Right forelimb (tissue), 1 donor: ENCODE measurements at places on chromosomes 16 and 17.
A peak's percentile ranks its signal among the peaks of the same experiment; 100 is the strongest.

GRCh38 chr17:78304549-78305037 is 55.3 kb downstream of the SOCS3 start:
- no peak for DNase-seq

DNA sequence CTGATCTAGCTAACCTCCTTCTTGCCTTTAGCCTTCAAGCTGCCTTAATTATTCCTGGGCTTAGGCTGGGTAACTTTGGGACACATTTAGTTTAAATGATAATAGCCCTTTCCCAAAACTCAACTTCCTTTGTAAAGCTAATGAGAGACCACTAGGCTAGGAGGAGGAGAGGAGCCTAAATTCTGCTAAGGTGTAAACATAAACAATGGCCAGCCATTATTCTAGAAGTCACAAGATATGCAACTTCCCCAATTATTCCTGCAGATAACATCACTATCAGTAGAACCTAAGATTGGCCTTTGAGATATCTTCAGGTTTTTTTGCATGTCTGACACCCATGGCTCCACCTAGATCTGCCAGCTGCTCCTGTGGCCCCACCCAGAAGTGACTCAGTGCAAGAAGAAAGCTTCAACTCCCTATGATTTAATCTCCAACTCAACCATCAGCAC is 131.2 kb upstream of the FAM20A start:
- DNase-seq = no peak

DNA sequence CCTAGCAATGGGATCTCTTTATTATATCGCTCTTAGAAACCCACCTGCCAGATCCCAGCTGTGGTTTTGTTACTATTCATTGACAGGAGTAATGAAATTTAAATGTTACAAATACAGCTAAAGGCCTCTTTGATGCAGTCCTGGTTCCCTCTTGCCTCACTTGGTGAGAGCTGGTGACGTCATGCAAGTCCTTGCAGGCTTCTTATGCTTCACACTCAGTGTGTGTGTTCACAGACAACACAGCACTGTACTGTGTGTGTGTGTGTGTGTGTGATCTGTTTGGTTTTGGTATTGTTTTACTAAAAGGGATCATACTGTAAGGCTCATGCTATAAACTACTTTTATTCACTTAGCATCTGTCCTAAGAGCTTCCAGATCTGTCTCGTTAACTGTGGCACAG is 75.0 kb downstream of the USP22 start:
- DNase-seq = no peak

DNA sequence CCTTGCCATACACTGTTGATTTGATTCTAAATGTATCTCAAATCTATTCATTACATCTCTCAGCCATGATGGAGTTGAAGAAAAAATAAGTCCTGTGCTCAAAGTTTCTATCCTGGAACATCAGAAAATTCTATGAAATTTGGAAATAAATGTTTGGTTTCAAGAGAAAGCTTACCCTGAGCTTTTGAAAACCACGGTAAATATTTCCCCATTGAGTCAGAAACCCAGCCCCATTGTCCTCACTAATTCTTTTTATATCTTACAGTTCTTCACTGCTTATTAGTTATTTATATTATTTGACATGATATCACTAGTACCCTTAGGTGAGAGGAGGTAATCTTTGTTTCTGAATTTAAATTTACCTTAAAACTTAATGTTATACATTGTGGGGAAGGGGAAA is 128.5 kb downstream of the MRTFB start:
- no peak for DNase-seq

- DNase-seq = no peak
Observed at GRCh38 chr16:50856991-50857390, 115.1 kb downstream of the CYLD start.

DNA sequence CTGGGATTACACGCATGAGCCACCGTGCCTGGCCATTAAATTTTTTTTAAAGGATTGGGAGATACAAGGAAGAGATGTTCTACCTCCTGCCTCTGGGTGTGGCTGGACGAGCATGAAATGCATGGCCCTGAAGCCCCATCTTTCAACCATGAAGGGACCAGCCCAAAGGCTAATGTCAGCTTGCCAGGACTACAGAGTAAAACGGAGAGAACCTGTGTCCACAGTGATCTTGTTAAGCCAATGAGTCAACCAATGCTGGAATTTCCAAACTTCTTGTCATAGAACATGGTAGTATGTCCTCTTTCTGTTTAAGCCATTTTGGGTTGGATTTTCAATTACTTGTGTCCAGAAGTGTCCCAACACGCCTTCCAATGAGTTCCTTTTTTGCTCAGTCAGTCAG is 71.3 kb downstream of the RTN4RL1 start:
- no peak for DNase-seq

DNA sequence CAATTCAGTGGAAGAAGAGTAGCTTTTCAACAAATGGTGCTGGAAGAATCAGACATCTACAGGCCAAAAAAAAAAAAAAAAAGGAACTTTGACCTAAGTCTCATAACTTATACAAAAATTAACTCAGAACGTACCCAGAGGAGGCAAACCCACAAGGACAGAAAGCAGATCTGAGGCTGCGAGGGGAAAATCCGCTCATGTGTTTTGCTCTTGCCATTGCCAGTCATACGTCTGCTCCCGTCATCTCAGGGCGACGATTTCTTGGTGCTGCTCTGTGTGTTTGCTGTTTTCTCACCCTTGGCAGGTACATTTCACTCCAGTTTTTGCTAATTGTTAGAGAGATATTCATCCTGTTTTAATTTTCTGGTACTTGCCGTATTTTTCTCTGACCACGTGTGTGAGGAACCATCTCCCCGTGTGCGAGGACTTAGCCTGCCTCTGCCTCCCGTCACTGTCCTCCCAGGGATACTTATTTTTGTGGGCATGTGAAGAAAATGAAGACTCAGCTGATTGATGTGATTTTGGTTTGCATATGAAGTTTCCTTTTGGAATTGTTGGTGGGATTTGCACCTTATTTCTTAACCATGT is 33.4 kb upstream of the ACSF3 start:
- DNase-seq = no peak

DNA sequence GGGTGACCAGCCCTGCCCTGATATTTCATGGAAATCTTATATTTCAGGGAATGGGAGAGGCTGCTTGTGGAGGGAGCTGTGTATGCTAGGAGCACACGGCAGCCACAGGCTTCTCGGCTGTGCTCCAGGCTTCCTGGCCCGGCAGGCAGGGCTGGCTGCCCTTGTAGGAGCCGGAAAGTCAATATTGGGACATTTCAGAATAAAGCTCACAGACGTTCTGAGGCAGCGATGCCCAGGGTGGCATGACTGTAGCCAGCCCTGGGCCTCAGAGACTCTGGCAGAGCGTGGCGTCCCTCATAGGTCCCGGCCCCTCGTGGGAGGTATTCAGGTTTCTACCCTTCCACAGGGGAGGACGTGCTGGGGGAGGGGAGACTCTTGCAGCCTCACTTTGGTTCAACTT is 65.7 kb downstream of the BANP start:
- no peak for DNase-seq

GRCh38 chr17:58344791-58345157 is 7.2 kb downstream of the SUPT4H1 start:
- DNase-seq = no peak

DNA sequence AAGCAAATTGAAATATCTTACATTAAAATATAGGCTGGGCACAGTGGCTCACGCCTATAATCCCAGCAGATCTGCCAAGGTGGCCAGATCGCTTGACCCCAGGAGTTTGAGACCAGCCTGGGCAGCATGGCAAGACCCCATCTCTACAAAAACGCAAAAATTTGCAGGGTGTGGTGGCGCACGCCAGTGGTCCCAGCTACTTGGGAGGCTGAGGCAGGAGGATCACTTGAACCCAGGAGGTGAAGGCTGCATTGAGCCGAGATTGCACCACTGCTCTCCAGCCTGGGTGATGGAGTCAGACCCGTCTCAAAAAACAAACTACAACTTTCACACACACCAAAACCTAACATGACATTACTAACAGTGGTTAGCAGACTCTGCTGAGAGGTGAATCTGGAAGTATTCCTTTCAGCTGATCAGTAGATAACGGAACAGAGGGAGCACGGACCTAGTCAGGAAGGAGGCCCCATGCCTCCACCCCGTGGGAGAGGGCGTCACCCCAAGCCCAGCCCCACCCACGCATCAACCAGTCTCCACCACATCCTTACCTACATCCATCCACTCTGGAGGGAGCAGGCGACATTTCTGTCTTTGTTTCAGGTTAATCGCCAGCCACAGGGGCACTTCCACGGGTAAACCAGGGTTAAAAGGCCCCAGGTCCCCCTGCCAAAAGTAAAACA is 1.7 kb downstream of the GINS2 start:
- no peak for DNase-seq

DNA sequence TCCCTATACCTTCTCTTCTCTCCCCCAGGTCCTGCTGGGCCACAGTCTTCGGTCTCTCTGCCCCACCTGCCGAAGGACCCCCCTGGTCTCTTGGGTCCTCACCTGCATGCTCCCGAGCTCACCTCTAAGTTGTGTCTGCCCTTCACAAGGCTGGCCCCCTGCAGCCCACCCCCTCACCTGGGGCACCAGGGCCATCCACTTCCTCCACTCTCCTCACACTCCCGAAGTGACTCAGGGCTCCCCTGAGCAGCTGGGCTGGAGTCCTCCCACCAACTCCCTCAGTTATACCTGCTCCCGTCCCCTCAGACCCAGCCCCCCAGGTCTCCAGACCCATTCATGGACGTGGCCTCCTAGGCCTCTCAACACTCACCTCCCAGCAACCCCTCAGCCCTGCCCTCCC is 822.0 kb downstream of the KCNJ18 start:
- no peak for DNase-seq

DNA sequence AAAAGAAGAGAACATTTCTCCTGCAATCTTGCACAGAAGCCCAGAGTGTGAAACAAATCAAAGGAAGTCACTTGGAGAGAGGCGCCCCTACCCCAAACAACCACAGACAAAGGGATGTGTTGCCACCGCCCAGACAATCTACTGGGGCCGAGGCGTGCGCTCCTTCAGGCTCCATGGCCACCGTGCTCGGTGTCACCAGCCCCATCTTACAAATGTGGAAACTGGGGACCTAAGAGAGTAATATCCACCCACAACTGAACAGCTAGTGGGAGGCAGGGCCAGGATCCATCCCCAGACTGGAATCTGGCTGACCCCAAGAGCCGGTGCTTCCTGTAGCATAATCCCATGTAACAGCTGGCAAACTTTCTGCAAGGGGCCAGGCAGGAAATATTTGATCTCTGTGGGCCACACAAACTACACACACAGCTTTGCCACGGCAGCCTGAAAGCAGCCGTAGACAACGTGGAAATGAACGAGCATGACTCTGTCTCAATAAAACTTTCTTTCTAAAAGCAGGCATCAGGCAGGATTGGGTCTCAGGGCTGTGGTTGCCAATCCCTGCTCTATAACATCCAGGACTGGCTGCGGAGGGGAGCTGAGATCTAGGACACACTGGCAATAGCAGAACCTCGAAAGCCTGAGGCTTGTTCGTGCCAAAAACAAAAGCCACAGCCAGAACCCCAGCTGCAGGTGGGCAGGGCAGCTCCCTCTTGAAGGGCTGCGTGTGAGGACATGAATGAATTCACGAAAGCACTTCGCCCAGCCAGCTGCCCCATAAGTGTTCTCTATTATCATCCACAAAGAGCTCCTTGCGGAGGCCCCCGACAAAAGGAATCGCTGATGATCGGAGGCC is 26.6 kb upstream of the GINS2 start:
- DNase-seq = peak; percentile 62

DNA sequence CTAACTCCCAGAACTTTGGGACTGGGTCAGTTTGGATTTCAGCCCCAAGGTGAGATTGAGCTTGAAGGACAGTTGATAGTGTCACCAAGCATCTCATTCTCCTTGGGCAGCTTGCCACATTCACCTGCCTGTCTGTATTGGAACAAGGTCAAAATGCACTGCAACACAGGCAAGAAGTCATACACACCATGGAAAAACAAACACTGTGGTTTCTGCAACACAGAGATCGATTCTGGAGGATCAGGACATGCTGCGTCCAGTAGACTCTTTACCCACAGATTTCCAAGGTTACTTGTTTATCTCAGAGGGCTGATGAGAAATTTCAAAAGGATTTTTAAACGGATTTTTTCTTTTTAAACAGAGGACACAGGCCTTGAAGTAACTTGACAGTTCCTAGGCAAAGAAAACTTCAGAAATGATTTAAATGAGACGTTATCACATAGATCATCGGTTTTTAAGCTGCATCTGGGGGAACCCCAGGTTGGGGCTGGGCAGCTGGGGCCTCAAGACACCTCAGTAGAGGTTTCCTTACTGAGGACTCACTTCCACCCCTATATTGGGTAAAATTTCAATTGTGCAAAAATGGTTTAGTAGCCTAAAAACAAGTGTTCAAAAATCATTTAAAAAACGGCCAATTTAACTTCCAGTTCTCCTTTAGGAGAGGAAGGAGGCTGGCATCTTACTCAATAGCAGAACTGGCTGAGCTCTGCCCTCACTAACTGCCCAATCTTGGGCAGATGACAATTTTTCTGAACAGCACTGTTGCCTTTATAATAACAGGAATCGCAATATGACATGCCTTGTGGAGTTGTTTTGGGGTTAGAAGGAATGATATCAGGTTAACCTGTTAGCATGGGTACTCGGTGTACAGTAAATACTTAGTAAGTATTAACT is 299.3 kb downstream of the XYLT1 start:
- no peak for DNase-seq

DNA sequence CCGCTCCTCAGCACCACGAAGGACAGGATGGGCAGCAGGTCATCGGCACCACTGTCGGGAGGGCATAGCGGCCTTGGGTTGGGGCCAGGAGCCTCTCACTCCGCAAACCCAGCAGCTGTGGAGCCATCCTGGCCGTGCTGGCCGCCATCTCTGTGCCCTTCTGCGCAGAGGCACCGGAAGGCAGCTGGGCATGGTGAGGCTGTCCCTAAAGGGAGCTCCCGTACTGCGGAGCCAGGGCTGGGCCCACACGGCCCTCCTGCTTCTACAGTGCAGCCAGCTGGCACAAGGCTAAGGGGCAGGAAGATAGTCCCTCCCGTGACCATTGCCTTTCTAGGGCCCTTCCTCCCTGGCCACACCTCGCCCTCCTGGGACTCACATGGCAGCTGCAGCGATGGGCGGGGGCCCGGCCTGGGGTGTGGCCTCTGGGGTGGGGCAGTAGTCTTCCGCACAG is 7.0 kb upstream of the SPATA2L start:
- DNase-seq = no peak

DNA sequence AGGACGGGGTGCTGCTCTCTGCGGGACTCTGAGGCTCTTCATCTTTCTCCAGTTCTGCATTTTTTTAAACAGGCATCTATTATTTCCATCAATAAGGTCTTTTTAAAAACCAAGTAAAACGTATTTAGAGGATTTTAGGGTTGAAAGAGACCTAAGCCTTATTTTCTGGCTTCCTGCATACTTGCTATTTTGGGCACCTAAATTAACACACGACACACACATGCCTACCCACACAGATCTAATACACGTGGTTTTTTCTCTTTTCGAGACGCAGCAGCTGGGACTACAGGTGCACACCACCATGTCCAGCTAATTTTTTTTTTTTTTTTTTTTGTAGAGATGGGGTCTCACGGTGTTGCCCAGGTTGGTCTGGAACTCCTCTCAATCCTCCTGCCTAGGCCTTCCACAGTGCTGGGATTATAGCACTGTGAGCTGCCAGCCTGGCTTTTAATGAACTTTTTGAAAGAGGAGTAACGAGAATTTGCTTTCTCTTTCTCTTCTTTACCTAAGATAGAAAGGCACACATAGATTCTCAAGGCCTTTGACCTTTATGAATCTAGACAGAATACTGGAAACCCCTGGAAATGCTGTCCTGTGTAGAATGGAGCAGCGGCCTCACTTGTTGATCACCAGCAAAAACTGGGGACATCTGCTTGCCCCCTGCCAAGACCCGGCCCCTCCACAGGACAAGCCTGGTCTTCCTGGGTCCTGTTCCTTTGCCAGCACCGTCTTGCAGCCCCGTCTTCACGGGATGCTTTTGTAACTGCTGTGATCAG is 13.8 kb downstream of the DNAAF8 start:
- DNase-seq = no peak
